ENCODE measurements at places on chromosomes 12 and 14.
A peak's percentile ranks its signal among the peaks of the same experiment; 100 is the strongest.

GRCh38 chr12:26188641-26189040 lies 6.7 kb upstream of the SSPN start:
- no peak for DNase-seq

DNA sequence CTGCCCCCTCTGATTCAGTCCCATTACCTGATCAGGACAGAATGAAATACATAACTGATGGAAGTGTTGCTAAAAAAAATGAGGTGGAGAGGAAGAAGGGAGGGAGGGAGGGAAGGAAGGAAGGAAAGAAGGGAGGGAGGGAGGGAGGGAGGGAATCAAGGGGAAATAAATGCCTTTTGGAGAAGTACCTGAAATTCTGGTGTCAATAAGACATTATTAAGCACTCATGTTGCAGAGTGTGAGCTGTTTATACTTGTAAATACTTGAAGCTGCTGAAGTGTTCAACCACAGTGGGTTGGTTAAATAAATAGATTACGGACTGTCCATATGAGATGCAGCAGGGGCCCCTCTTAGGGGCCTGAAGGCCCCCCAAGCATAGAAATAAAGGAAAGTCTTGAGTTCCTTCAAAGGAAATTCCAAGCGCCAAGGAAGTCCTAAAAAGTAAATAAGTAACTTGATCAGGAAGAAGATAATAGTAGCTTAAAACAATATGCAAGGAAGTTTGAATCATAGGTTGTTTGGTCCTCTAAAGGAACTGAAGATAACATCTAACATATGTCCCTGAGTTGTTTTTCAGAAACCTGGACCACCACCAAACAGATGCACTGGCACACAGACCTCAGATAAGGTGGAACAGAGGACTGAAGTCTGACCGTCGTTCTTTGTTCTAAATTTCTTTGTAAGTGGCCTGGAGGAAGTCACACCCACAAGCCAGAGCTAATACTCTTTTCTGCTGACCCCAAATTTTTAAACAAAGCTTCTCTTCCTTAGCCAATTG lies 110.8 kb downstream of the SEC23A start:
- DNase-seq = no peak

GRCh38 chr14:35986219-35986573 lies 160.1 kb downstream of the BRMS1L start:
- DNase-seq = no peak

GRCh38 chr12:53575502-53576249 lies 50.5 kb downstream of the ATF7 start:
- no peak for DNase-seq

- peak; percentile 48 for DNase-seq
Observed at GRCh38 chr14:102694530-102695166, 82.6 kb upstream of the TRAF3 start.

- DNase-seq = peak; percentile 67
Observed at GRCh38 chr14:77459072-77459723, 1.3 kb downstream of the AHSA1 start.

DNA sequence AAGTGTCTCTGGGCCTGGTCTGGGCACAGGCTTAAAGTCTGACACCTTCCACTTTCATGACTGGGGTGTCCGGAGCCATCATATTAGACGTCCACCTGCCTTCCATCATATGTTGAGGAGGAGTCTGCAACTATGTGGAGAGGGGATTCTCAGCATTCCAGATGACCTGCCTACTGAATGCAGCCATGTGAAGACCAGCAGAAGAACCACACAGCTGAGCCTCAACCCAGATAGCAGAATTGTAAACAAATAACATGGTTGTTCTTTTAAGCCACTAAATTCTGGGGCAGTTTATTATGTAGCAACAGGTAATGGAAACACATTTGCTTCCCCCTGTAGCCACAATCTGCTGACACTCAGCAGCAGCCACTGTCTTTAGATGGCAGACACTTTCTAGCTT lies 4.0 kb upstream of the SLC15A4 start:
- no peak for DNase-seq

GRCh38 chr14:99510556-99511139 lies 29.4 kb downstream of the CCNK start:
- no peak for DNase-seq

DNA sequence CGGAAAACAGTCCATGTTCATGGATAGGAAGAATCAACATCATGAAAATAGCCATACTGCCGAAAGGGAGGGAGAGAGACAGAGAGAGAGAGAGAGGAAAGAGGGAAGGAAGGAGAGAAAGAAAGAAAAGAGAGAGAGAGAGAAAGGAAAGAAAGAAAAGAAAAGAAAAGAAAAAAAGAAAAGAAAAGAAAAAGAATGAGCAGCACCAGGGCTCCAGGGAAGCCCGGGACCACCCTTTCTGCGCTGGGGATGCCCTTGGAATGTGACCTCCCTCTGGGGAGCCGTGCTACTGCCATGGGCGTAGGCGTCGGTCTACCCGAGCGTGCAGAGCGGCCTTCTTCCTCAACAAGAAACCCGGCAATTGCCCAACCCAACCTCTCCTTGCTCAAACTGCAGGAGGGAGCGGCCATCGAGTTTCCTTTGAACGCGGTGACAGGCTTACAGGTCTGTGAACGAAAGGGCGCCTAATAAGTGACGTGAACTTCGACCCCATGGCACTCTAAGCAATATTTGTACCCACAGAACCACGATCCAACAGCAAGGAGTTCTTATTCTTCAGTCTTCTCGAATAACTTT lies 16.9 kb downstream of the OR6S1 start:
- DNase-seq = no peak

DNA sequence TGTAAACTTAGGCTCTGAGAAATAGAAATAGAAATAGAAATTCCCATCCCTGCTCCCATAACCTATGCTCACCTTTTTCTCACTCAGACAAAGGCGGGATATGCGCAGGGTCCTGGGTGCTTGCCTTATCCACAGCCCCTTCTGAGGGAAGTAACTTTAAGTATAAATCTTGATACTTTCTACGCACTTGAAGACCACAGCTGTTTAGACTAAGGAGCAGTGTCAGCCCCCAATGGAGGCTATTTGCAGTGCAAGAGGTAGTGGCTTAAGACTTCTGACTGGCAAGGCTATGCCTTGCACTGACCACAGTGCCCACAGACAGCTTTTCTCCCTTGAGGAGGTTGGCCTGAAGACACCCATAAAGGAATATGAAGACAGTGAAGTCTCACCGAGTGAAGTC lies 35.2 kb downstream of the ASCL1 start:
- DNase-seq = no peak

DNA sequence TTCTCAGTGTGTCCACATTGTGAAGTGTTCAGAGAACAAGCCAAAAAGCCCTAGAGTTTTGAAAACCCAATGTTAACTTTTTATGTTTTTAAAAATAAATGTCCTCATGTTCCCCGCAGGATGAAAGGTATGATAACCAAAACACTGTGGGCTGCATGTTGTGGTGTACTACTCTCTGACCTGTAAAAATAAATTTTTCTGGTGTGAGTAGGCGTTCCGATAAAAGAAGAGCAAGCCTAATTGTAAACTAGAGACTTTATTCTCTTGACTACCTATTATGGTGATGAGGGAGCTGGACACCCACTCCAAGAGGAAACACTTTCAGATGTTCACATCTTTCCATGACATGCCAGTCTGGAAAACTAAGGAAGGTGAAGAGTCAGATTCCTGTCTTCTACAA lies 18.2 kb downstream of the PTGER2 start:
- no peak for DNase-seq

- no peak for DNase-seq
Observed at GRCh38 chr14:38053666-38054065, 154.0 kb upstream of the SSTR1 start.

DNA sequence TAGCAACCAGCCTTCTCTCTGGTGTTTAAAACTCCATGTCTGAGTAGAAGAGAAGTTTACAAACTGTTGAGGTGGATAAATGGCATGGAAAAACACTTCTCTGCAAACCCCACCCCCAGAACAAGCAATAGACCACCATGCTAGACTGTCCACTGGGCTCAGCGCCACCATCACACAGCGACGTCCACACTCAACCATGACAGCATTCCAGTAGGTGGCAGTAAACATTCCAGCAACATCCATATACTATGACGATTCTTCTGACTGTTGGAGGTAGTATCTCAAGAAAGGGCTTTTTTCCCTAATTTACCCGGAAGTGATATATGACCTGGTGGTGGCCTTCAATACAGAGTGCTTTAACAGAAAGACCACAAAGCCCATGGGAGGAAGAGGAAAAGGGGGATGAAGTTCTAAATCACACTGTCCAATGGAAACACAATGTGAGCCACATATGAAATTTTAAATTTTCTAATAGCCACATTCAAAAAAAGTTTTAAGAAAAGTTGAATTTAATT lies 152.2 kb downstream of the SLC15A4 start:
- DNase-seq = no peak

DNA sequence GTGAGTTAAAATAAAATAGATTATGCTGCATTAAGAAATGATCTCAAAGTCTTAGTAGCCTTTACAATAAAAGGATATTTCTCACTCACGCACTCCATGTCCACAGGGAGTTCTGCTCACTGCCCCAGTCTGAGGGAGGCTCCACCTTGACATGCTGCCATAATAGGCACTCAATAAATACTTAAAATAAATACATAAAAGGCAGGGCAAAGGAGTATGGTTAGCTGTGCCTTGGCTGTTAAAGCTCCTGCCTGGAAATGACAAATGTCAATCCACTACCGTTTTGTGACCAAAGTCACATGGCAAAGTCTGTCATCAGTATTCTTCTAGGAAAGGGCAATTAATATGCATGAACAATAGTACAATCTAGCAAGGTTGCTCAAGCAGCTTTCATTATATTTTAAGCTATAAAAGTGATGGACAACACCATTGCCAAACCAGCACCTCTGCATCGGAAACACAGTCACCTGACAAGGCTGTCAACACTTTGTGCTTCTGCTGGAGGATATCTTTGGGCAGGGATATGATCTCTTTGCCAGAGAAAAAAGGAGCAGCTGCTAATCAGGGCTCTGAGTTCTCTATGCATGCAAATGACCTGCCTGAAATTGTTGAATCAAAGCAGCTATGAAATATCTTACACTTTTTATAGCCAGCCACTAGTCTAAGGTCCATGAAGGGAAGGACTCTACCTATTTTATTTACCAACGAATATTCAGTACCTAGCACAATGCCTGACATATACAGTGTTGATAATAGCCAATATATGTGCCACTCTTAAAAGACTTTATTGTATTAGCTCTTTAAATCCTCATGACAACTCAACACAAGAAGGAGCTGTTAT lies 90.1 kb downstream of the PTPRR start:
- DNase-seq = no peak

DNA sequence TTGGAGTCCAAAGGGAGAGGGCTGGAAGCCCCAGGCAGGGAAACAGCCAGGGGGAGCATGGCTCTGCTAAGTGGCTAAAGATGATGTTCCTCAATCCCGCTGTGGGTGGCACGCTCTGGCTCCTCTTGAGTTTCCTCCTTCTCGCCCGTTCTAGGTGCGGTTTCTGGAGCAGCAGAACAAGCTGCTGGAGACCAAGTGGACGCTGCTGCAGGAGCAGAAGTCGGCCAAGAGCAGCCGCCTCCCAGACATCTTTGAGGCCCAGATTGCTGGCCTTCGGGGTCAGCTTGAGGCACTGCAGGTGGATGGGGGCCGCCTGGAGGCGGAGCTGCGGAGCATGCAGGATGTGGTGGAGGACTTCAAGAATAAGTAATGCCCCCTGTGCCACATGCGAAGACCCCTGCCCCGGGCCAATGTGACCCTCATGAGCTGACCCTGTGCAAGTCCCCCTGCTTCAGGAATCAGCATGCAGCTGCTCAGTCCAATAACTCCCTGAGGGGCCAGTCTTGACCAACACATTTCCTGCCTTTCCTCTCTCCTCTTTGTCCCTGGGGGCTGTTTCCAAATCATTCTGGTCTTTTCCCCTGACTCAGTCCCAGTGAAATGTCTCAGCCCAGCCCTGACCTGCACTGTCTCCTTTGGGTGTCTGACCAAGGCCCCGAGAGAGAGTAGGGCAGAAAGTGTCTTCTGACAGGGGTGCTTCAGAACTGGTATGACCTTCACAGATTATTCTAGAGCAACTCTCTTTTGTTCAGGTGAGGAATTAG lies 2.1 kb downstream of the KRT7 start:
- DNase-seq = no peak

DNA sequence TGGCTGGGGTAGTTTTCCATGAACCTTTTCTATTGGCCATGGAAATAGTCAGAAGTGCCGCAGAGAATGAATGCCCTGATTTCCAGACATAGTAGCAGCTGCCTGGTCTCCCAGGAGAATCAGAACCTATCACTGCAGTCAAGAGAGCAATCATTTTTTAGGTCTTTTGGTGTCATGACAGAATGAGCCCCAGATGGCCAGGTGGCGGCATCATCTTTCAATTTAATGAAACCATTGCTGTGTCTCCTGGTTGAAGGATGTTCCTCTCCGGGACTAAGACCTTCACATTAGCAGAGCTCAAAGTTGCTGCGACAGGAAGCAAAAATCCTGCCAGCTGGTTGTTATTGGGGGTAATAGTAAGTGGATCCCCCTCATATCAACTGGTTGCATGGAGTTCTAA lies 18.8 kb downstream of the TNFAIP2 start:
- DNase-seq = no peak

- DNase-seq = no peak
Observed at GRCh38 chr12:109197327-109197726, 80.9 kb downstream of the ACACB start.

DNA sequence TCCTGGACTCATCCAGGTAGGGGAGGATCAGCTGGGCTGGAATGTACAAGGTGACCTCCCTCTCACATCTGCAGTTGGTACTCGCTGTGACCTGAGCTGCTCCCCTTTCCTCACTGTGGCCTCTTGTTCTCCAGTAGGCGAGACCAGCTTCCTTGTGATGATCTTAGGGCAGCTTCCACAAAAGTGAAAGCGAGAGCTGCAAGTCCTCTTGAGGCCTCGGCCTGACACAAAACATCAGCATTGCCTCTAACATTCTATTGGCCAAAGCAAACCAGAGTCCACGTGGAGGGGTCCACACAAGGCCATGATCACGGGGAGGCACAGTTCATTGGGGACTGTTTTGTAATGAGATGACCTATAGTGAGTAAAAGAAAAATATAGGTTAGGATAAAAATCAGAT lies 127.5 kb downstream of the SMOC1 start:
- DNase-seq = no peak

DNA sequence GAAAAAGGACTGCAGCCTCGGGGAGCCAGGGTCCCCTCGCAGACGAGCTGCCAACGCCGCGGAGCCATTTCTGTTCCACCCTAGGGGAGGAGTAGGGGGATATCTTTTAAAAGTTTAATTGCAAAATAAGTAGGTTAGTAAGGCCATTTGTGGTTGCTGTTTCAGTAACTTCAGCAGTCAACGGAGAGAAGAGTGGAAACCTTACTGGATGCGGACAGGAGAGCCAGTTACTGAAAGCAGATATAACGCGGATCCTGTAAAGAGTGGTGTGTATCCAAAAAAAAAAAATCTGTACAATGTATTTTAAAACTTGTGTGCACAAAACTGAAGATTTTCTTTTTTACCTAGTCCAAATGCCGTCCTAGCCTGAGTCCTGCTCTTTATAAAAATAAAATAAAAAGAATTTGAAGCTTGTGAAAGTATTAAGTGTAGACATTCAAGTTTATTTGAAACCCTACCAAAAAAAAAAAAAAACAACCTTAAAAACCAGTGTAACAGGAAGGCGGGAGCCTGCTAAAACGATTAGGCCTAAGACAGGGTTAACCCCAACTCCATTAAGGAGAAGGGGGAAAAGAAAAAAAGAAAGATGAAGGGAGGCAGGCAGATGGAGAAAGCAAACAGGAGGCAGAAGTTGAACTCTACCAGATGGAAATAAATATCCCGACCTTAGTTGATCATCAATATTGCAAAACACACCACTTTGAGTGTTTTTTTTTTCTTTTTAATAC lies 1.0 kb upstream of the BTG1 start:
- no peak for DNase-seq

Data from activated naive CD4-positive, alpha-beta T cell treated with anti-CD3 and anti-CD28 coated beads, Interleukin-2, amount 50 U/mL, for 16 hours (primary cell).